ENCODE measurements at places on chromosomes 13 and 19.

DNA sequence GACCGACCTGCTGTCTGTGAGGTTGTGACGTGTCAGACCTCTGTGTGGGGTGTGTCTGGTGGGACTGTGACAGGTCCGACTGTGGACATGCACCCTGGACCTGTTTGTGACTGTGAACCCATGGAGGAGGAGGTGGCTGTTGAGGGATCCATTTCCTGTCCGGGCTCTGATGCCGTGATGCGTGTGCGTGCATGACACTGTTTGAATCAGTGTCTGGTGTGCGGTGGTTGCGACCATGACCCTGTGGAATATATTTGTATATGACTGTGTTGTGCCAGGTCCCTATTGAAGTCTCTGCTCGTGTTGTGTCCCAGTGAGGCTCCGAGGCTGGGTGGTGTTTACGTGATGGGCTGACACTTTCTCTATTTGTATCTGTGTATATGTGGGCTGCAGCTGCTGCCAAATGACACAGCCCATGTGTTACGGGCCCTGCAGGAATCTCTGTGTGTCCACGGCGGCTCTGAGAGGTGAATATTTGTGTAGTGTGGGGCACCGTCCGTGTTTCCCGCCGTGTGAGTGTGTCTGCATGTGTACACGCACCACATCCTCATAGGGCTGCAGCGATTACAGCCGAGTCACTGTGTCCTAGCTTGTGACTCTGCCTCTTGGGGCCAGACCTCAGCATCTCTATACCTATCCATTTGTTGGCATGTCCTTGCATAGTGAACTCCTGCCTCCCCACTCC is 18.3 kb downstream of the CCDC97 start:
- DNase-seq, result no peak

GRCh38 chr13:51453959-51454703 is 1.3 kb upstream of the INTS6 start:
- peak; percentile 3 for DNase-seq

GRCh38 chr19:21850656-21851255 is 14.8 kb upstream of the ZNF43 start:
- DNase-seq, result no peak

GRCh38 chr13:100044936-100045335 is 44.0 kb upstream of the PCCA start:
- DNase-seq, result no peak

DNA sequence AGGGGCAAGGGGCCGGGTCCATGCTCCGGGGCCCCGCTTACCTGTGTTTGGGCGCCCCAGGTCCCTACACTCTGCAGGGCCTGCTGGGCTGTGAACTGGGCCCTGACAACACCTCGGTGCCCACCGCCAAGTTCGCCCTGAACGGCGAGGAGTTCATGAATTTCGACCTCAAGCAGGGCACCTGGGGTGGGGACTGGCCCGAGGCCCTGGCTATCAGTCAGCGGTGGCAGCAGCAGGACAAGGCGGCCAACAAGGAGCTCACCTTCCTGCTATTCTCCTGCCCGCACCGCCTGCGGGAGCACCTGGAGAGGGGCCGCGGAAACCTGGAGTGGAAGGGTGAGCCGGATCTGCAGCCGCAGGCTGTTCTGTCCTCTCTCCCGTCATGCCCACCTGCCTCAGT is 1.7 kb downstream of the FCGRT start:
- no peak for DNase-seq

GRCh38 chr13:23922005-23922932 is 25.0 kb upstream of the C1QTNF9B start:
- DNase-seq, result no peak

DNA sequence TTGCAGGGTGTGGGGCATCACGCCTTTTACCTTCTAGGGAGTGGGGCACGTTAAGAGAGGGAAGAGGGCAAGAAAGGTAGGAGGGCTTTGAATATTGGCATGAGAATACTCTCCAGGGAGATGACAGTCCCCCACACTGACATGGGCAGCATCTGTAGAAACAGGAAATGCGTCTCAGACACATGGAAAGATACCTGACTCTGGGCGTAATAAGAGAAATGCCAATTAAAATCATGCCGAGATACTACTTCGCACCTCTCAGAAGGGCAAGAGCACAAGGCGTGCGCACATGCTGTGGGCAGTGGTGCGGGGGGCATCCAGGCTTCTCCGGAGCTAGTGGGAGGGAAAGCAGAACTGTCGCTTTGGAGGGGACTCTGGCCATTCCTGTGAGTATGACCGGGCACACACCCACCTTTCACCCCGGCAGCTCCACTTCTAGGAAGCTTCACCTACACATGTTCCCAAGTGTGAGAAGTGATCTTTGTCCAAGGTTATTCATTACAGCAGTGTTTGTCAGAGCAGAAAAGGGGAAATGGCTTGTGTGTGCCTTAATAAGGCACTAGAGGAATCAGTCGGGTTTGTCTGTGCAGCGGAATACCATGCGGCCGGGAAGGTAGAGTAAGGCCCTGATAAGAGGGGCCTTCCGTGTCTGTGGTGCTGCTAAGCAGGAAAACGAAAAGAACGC is 99.5 kb downstream of the SIPA1L3 start:
- no peak for DNase-seq

GRCh38 chr13:97889803-97890202 is 63.7 kb upstream of the IPO5 start:
- DNase-seq, result no peak

DNA sequence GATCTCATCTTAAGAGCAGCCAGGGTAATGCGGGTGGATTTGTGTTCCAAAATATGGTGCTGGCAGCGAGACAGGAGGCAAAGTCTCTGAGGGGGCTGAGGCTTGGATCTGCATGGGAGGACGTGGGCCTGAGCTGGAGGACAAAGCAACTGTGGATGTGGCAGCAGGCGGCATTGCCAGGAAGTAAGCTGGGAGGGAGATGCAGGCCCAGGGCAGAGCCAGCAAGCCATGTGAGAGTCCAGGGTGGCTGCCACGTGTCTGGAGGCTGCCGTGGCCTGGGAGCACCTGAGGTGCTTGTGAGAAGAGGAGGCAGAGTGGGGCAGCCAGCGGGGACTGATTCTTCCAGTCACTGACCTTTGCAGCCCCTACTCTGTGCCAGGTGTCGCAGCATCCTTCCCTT is 52.0 kb downstream of the DPF1 start:
- no peak for DNase-seq

- DNase-seq, result no peak
Measured at GRCh38 chr13:100870898-100871297, 196.3 kb upstream of the TMTC4 start.

- no peak for DNase-seq
Measured at GRCh38 chr13:38785042-38785441, 98.2 kb downstream of the FREM2 start.

DNA sequence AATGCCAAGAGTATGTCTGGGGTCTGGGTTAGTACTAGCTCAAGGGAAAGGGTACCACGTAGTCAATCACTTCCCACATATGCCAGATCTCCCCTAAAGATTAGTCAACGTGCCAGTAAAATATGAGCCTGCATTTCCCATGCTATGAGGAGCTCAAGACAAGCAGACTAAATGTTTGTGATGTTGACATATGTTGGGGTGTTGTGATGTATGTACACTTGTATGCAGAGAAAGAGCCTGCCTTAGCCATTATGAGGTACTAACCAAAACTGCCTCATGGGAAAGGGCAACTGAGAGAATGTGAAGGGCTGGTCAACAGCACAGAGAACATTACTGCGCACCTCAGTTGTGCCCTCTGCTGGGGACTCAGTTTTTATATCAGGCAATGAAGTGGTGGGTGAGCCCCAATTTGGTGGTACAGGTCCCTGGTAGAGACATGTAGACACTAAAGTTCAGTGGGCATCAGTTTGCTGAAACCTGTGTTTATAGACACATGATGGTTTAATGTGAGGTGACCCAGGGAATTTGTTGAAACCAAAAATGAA is 287.0 kb downstream of the DCT start:
- DNase-seq, result no peak

DNA sequence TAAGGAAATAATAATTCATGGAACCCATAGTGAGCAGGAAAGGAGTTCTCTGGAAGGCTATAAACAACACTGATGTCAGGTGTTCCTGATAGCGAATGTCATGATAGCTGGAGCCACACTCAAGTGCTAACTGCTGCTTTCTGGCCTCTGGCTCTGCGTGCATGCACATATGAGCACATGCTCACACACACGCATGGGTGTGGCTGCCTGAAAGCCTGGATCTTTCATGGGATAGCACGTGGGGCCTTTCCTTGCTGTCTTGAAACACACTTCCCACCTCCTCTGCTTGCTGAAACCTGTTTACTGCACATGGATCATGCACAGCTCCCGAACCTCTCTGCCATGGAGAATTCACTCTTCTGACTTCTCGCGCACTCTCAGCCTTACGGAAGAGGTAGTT is 207.4 kb downstream of the ATP8A2 start:
- DNase-seq, result no peak

GRCh38 chr13:111491659-111492058 is 171.2 kb downstream of the TEX29 start:
- no peak for DNase-seq

- DNase-seq, result no peak
Measured at GRCh38 chr13:36086117-36086516, 45.1 kb downstream of the DCLK1 start.

DNA sequence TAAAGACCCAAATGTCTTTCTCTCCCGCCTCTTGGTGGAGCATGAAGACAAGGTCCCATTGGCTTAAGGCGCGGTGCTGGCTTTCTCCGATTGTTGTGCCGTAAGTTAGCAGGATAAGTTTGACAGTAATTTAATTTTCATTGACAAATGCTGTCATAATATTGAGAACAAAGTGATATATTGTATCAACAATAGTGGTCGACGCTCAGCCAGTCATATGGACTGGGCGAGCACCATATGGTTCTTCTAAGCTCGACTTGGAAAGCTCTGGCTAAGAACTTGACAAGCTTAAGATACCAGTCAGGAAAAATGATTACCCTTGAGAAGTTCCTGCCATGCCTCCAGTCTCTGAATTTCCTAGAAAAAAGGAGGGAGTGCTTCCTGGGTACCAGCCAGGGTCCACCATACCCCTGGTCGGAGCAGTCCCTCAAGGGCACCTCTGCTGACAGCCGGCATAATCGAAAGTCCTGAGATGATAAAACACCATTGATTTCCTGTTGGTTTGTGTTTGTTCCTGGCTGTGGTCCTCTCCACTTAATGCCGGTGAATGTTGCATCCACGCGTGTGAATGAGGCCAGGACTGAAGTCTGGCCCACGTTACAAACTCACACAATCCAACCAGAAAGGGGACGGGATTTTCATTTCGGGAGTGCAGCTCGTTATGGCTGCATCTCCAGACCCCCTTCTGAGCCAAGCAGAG is 262.1 kb downstream of the ZNF536 start:
- DNase-seq, result no peak

GRCh38 chr13:32254416-32254815 is 60.7 kb downstream of the ZAR1L start:
- no peak for DNase-seq

- no peak for DNase-seq
Measured at GRCh38 chr13:43200736-43201135, 177.3 kb downstream of the DNAJC15 start.

- DNase-seq, result no peak
Measured at GRCh38 chr19:56983804-56984203, 136.0 kb upstream of the USP29 start.

DNA sequence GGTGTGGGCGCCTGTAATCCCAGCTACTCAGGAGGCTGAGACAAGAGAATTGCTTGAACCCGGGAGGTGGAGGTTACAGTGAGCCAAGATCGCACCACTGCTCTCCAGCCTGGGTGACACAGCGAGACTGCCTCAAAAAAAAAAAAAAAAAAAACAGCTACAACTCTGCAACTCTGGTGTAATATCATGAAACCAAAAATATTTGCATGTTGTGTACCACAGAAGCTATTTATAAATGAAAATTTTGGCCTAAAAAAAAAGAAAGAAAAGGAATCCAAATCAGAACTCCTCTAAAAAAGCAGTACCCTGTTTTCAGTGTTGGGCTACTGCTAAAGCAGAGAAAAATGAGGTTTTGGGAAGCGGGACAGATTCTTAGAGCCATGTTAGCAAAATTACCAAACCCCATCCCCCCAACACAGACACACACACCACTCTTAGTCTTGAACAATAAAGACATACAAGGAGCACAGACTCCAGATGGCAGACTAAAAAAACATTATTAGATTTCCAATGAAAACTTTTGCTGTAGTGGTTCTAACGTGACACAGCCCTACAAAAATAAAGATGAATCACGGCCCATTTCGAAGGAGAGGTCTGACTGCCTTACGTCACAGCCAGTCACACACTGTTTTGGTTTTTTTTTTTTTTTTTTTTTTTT is 51.5 kb downstream of the INSR start:
- DNase-seq, result no peak
